ENCODE measurements at places on chromosomes 1 and 21. TPM values are rescaled to one million over a fixed set of nuclear protein-coding genes. Genes with fewer than 3 reads are reported as not detected.

DNA sequence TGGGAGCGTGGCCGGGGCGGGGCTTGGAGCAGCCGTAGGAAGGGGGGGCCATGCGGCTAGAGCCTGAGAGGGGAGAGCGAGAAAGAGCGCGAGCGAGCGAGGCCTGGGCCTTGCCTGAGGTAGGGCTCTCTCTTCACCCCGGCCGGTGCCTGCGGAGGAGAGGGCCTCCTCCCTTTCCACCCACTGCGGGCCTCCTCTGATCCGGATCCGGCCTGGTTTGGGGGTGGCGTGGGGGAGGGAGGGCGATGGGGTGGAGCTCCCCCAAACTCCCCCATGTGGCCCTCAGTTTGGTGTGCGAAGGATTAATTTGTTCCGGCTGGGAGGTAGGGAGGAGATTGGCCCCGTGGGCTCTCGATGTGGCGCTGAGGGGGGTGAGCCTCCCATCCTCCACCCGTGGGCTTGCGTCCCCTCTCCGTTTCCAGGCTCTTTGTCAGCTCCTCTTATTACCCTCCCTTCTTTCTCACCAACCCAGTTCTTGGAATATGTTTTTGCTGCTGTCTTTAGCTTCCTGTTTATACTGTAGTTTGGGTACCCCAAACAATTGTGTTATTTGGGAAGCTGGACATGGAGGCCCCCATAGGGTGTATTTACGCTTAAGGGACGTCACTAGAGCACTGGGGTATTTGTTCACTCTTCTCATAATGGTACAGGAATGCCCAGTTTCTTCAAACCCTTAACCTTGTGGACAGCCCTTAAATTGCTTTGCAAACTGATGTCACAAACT lies 685 bp downstream of the UBAP2L start:
- DNase-seq = peak; percentile 61
- peak overlapping the region; percentile 75 for H3K27ac ChIP-seq
- peaks cover 14% of the 10 kb centered on the region for H3K36me3 ChIP-seq
- H3K27me3 ChIP-seq = no peaks in the 10 kb centered on the region

GRCh38 chr1:69595486-69595885 lies 27.8 kb downstream of the LRRC7 start:
- no peak overlapping the region for H3K27ac ChIP-seq
- no peak overlapping the region for H3K4me3 ChIP-seq
- H3K27me3 ChIP-seq = no peaks in the 10 kb centered on the region
- H3K4me1 ChIP-seq = no peaks in the 10 kb centered on the region
- no peaks in the 10 kb centered on the region for H3K36me3 ChIP-seq

GRCh38 chr1:72326494-72326893 lies 44.2 kb upstream of the NEGR1 start:
- H3K4me3 ChIP-seq = no peak overlapping the region
- H3K27me3 ChIP-seq = no peaks in the 10 kb centered on the region
- DNase-seq = no peak
- no peaks in the 10 kb centered on the region for H3K36me3 ChIP-seq

GRCh38 chr1:218366322-218367052 lies 21.4 kb downstream of the TGFB2 start:
- H3K4me3 ChIP-seq = no peak overlapping the region
- H3K27me3 ChIP-seq = no peaks in the 10 kb centered on the region
- H3K36me3 ChIP-seq = no peaks in the 10 kb centered on the region
- DNase-seq = no peak
- no peak overlapping the region for H3K27ac ChIP-seq
- H3K4me1 ChIP-seq = peaks cover 6% of the 10 kb centered on the region

GRCh38 chr1:198656500-198656932 lies 17.7 kb downstream of the PTPRC start:
- no peak for DNase-seq
- H3K4me3 ChIP-seq = no peak overlapping the region
- H3K4me1 ChIP-seq = no peaks in the 10 kb centered on the region
- H3K36me3 ChIP-seq = no peaks in the 10 kb centered on the region
- H3K27me3 ChIP-seq = no peaks in the 10 kb centered on the region

- no peaks in the 10 kb centered on the region for H3K27me3 ChIP-seq
- no peak overlapping the region for H3K27ac ChIP-seq
- no peaks in the 10 kb centered on the region for H3K36me3 ChIP-seq
- peaks cover 16% of the 10 kb centered on the region for H3K4me1 ChIP-seq
- no peak overlapping the region for H3K4me3 ChIP-seq
Measured at GRCh38 chr1:26126321-26127084, 14.9 kb downstream of the PDIK1L start.

GRCh38 chr1:15674386-15675159 lies 9.5 kb upstream of the PLEKHM2 start:
- no peaks in the 10 kb centered on the region for H3K4me1 ChIP-seq
- no peak overlapping the region for H3K4me3 ChIP-seq
- no peaks in the 10 kb centered on the region for H3K36me3 ChIP-seq
- no peak for DNase-seq

GRCh38 chr1:165524639-165525285 lies 19.0 kb upstream of the LRRC52 start:
- H3K27ac ChIP-seq = no peak overlapping the region
- H3K4me3 ChIP-seq = no peak overlapping the region
- H3K27me3 ChIP-seq = no peaks in the 10 kb centered on the region
- no peaks in the 10 kb centered on the region for H3K4me1 ChIP-seq

Gene TMEM39B
- 47.3 TPM for total RNA-seq

Gene OPTC
- not detected for total RNA-seq

- H3K4me1 ChIP-seq = no peaks in the 10 kb centered on the region
- H3K27me3 ChIP-seq = no peaks in the 10 kb centered on the region
- peaks cover 6% of the 10 kb centered on the region for H3K36me3 ChIP-seq
- H3K4me3 ChIP-seq = no peak overlapping the region
- H3K27ac ChIP-seq = no peak overlapping the region
Measured at GRCh38 chr1:180185281-180185680, 30.6 kb downstream of the QSOX1 start.

DNA sequence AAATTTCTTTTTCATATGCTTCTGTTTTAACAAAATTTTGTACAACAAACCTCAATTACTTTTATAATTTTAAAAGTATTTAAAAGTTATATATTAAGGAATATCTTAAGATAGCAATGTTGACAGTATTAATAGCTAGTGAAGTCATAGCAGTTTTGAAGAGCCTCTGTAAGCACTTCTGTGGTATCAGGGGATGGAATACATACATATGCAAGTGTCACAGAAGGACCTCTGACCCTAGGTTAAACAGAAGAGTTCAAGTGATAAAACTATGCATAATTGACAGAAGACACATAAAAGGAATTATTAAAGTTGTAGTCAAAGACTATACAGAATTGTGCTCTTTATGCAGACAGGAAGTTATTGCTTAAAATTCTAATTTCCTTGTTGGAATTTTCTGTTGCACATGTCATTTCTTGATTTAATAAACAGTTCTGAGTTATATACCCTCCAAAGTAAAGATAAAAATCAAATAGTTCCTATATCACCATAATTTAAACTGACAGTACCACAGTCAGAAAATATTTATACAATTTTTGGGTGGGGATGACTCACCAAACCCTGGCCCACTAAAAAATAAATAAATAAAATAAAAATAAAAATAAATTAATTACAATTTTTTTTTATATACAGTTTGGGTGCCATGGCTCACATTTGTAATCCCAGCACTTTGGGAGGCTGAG lies 27.1 kb downstream of the IPP start:
- H3K27me3 ChIP-seq = no peaks in the 10 kb centered on the region
- no peak overlapping the region for H3K4me3 ChIP-seq
- no peak overlapping the region for H3K27ac ChIP-seq

Gene OR2AK2
- total RNA-seq = not detected

Gene TIE1
- total RNA-seq = 562 TPM

DNA sequence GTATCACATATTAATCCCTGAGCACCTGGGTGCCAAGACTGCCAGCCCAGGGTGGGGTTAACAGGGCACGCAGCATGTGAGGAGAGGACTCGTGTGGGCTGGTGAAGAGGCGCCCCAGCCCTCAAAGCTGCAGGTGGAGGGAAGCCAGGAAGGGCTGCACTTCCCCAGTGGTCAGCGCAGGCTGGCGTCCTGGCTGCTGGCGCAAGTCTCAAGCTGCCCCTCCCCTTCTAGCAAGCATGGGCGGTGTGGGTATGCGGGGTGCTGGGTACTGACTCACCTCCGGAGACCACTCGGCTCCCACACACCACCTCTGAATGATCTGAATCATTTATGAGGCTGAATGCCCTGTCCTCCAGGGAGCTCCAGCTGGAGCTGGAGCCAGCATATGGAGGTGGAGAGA lies 44.0 kb downstream of the EIF2D start:
- peaks cover 5% of the 10 kb centered on the region for H3K4me1 ChIP-seq
- DNase-seq = no peak
- H3K27ac ChIP-seq = no peak overlapping the region
- no peaks in the 10 kb centered on the region for H3K36me3 ChIP-seq
- H3K27me3 ChIP-seq = peaks cover 12% of the 10 kb centered on the region

- no peak overlapping the region for H3K4me3 ChIP-seq
- DNase-seq = no peak
- peaks cover 7% of the 10 kb centered on the region for H3K27me3 ChIP-seq
- no peaks in the 10 kb centered on the region for H3K4me1 ChIP-seq
- H3K27ac ChIP-seq = no peak overlapping the region
- H3K36me3 ChIP-seq = no peaks in the 10 kb centered on the region
Measured at GRCh38 chr1:94608142-94608851, 66.7 kb upstream of the F3 start.

Gene KCNE1
- total RNA-seq = 0.53 TPM

Data from endothelial cell of umbilical vein (primary cell).